ENCODE measurements at places on chromosomes 4 and X.

DNA sequence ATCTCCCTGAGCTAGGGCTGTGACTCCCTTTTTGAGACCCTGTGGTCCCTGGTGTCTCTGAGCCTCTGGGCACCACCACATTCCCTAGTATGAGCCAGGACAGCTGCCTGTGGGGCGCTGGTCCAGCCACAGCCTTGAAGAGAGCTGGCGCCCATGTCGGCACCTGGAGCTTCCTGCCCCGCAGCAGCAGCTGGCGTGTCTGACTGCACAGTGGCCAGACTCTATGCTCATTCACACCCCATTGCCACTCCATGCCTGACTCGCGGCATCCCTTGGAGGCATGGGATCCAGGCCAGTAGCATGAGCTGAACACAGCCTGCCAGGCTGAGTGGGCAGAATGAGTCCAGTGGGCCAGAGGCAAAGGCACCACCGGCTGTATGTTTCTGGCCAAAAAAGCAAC, 8.3 kb upstream of the SPP1 start:
- no peak for DNase-seq

DNA sequence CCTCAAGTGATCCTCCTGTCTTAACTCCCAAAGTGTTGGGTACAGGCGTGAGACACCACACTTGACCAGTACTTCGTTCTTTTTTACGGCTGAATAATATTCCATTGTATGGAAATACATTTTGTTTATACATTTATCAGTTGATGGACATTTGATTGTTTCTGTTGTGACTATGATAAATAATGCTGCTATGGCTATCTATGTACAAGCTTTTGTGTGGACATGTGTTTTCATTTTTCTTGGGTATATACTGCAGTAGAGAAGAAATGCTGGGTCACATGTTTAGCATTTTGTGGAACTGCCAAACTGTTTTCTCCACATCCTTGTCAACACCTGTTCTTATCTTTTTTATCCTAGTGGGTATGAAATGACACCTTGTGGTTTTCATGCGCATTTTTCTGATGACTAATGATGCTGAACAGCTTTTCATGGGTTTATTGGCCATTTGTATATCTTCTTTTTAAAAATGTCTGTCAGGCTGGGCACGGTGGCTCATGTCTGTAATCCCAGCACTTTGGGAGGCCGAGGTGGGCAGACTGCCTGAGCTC, 37.3 kb downstream of the SAT1 start:
- no peak for DNase-seq

GRCh38 chr4:26113339-26113940, 199.4 kb downstream of the SMIM20 start:
- no peak for DNase-seq

- no peak for DNase-seq
Observed at GRCh38 chrX:22110729-22111494, 78.8 kb downstream of the PHEX start.

DNA sequence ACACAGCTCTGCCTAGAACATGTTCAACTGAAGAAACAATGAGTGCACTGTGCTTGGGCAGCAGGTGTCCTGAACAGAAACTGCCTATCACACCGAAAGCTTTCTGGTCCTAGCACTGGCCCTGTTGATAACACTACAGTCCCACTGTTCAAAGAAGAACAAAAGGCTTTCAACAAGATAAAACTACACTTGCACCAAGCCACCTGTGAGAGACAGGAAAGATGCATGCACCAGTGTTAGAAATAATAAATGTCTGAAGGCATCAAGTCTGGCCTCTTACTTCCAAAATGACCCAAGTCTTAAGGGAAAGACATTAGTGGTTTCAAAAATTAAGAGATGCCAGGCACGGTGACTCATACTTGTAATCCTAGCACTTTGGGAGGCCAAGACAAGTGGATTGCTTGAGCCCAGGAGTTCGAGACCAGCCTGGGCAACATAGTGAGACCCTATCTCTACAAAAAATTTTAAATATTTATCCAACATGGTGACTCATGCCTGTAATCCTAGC, 68.7 kb downstream of the APBB2 start:
- DNase-seq, result no peak

DNA sequence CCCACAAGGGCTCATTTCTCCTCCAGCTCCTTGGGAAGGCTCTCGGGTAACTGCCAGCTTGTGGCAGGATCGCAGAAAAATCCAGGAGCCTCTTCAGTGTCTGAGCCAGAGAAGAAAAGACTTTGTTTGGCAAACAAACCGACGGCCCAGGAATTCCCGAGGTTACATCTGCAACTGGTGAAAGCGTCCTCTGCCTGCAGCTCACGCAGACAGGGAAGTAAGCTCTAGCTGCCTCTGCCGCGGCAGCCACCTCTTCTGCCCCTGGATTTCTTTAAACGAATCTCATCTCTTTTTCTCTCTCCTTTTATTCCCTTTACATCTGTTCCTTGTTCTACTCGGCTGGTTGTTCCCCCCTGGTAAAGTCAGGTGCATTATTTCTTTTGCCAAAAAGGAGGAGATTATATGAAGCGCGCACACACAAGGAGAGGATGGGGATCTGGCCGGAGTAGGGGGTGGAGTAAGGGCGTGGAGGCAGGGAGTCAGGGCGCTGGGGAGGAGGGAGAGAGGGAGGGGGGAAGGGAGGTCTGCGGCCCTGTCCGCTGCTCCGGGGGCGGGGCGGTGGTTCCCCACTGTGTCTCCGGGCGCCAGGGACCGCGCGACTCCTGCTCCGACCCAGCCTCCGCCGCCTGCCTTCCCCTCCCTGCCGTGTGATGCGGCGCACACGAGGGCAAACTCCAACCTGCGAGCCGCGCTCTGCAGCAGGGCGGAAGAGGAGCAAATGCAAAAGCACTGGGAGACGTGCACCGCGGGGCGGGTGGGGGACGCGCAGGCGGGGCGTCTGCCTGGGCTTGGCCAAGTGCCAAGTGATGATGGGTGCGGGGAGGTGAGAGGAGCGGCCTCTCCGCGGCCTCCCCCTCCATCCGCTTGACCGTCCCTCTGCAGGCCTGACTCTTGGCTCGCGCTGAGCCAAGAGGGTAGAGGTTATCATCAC, at the start of gene DCHS2:
Gene DCHS2, minus strand, starts transcription at position 459 of the 931 bp plus-strand sequence. Its CDS starts 444 bp downstream, at position 15.
- no peak for DNase-seq

DNA sequence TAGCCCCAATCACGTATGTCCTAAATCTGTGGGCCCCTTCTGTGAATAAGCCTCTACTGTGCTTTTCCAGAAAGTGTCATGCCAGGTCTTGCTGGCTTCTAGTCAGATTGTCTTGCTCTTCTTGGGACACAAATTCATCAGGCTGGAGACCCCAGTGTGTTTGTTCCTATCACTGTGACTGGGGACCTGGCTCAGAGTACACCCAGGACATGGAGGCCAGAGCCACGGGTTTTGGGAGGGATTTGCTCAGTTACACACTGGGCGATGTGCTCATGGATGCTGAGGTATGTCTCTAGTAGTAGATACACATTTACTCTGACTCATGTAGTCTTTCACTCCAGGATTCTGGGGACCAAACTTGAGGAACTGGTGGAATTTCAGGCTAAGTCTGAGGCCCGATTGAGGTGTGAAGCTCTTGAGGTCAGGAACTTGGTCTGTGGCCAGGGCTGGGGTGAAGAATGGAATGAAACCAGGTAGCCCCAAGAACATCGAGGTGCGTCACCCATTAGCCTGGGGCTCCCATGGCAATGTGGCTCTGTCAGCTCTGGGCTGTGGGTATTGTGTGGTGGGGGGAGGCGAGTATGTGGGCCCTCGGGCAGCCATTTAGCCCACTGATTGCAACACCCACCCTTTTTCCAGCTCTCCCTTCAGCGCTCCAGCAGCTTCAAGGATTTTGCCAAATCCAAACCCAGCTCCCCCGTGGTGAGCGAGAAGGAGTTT, 7.7 kb downstream of the SASH3 start:
- no peak for DNase-seq

DNA sequence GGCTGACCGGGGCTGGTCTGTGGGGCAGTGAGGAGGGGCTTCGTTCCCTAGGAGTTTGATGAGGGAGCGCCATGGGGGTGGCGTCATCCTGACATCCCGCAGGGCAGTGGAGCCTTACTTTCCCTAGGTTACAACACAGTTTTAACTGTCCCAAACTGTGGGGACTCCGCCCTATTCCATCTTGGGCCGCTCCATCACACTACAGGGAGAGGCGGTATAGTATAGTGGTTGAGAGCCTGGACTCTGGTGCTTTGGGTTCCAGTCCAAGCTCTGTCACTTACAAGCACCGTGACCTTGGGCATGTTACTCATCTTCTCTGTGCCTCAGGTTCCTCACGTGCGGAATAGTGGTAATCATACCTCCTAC, 44.2 kb downstream of the ZNF185 start:
- DNase-seq, result peak; percentile 22

GRCh38 chrX:140507223-140507981, 2.5 kb upstream of the SOX3 start:
- no peak for DNase-seq

DNA sequence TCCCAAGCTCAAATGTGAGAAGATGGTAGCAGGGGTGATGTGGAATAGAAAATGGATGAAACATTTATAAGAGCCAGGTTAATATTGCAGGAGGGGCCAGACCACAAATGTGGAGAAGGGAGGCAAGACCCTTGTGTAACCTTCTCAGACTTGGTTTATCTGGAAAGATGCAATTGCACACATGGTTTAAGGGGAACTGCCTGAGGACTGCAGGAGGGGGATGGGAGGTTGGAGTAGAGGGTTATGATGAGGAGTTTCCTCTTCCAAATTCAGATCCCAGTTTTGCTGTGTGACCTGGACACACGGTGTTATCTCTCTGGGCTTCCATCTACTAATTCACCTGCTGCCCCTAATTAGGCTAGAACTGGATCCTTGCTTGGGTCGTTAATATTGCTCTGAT, 46.1 kb downstream of the RAB40AL start:
- no peak for DNase-seq

DNA sequence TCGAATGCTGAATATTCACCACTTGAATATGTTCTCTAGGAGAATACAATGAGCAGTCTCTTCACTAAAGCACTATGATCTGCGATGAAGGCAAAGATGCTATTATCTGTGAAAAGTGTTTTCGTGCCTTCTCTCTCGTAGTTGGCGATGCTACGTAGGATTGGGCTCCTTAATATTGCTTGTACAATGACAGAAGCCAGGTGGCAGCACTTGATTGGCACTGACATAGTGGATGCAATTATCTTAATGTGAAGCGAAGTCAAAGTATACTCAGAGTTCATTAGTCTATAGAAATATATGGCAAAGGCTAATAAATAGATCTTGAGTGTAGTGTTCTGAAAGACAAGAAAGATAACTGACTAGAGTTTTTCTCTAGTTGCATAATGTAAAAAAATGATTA, 1135.7 kb upstream of the AGA start:
- DNase-seq, result no peak

DNA sequence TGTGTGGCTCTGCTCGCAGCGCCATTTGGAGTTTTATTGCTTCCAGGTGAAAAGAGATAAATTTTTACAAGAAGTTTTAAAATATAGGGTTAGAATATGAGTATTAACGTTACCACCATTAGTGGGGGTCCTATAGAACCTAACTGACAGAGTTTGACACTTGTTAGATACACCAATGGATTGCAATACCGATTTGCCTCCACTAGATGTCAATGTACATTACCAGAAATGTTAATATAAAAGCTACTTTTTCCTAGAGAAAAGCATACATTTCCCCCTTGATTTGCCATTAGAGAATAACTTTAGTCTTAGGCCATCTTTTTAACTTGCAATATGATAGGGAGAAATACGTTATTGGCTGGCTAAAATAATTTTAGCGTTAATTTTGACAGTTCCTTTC, 108.4 kb downstream of the LINC00632 start:
- DNase-seq, result no peak

GRCh38 chr4:183154701-183155391, 55.8 kb downstream of the WWC2 start:
- DNase-seq, result no peak

- DNase-seq, result no peak
Observed at GRCh38 chr4:126223784-126224407, 909.1 kb downstream of the FAT4 start.

DNA sequence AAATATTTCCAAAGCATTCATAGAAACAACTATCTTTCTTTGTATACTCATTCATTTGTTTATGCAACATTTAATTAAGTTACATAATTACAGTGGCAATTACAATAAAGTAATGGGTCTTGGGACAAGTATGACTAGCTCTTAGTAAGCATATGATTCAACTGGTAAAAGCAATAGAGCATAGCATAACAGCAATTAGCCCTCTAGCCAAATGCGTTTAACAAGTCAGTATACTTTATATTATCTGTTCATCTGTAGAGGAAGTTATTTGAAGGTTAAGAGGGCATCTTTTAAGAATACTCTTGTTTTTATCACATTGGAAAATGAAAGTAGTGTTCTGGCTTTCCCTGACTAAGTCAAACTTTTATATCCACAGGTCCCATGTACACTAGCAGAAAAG, 198.1 kb upstream of the UGT8 start:
- no peak for DNase-seq

DNA sequence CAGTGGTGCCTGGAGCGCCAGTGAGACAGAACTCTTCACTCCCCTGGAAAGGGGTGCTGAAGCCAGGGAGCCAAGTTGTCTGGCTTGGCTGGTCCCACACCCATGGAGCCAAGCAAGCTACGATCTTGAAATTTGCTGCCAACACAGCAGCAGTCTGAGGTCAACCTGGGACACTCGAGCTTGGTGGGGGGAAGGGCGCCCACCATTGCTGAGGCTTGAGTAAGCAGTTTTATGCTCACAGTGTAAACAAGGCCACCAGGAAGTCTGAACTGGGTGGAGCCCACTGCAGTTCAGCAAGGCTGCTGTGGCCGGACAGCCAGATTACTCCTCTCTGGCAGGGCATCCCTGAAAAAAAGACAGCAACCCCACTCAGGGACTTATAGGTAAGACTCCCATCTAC, 149.5 kb downstream of the EDA2R start:
- DNase-seq, result no peak

DNA sequence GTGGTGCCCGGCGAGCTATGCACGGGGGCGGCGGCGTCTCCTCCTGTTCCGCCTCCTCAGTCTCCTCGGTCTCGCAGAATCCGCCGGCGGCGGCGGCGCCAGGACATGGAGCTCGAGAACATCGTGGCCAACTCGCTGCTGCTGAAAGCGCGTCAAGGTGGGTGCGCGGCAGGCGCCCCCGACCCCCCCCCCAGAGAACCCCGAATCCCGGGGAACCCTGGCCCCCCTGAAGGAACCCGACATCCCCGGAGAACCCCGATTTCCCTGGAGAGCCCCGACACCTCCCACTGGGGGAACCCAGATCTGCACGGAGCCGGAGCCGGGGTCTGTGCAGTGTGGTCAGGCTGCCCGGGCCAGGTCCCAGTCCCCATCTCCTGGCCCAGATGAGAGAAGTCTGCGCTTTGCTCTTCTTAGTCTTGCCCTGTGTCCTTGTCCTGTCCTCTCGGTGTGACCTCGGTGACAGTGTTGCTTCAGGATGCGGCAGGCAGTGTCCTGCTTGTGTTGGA, 648 bp downstream of the GRK4 start:
- DNase-seq, result peak; percentile 41

DNA sequence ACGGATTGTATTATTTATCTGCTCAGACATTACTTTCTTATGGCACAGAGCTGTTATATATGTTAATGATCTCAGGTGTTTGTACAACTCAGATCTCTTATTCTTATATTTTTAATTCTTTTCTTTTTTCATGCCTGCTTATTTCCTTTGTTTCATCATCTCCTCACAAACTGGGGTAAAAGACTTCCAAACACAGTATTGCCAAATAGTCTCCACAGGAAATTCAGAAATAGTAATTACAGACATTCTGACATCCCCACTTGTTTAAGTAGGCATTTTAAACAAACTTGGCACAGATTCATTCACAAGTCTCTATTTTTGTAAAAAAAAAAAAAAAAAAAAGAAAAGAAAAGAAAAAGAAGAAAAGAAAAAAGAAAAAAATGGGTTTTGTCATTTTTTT, 129.7 kb upstream of the USP38 start:
- no peak for DNase-seq

Data from tibial artery (tissue), 4 donors.